ENCODE measurements at places on chromosomes 2 and 18. TPM values are rescaled to one million over a fixed set of nuclear protein-coding genes. Genes with fewer than 3 reads are reported as not detected.

DNA sequence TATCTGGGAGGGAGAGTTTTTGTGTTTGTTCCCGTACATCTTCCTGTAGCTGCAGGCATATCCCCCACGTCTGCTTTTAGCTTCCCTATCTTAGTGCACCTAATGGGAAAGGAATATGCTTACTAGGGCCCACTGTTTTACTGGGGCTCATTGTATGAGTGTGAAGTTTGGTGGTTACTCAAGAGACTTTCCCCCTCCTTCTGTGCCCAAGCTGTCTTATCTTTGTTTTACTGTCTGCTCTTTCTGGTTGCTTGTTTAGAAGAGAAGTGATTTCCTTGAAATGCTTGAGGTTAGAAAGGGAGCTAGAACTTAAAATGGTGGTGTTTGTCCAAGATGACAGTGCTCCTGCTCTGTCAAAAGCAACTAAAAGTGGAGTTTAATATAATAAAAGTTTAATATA, 7.3 kb downstream of the PTH2R start:
- DNase-seq: no peak

DNA sequence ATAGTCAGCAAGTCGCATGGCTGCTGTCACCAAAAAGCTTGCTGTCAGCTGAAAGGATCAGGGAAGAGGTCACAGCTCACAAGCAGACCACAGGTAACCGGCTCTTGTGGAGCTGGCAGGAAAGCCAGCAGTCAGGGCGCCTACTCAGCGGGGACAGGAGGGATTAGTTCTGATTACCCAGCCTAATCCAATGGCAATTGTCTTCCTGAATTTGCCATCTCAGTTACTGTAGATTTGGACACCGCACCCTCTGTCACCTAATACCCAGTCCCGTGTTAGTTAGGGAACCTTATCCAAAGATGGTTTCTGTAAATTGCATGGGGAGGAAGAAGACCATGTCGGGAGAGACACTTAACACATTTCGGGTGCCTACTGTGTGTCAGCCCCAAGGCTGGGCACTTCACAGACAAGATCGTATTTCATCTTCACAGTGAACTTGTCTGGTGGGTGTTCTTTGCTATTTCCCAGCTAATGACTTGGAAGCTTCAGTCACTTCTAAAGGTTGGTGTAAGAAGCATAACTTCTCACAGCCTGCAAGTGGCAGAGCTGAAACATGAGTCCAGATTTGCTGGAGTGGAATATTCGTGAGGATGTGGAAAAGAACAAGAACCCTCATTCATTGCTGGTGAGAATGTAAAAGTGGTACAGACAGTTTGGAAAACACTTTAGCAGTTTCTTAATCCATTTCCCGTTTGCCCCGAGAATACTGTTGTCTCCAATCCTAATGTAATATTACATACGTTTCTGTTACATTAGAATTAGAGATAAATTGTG, 9.9 kb downstream of the ALPK2 start:
- DNase-seq: no peak

GRCh38 chr2:218569661-218570500, 1.2 kb downstream of the CNOT9 start:
- no peak for DNase-seq

DNA sequence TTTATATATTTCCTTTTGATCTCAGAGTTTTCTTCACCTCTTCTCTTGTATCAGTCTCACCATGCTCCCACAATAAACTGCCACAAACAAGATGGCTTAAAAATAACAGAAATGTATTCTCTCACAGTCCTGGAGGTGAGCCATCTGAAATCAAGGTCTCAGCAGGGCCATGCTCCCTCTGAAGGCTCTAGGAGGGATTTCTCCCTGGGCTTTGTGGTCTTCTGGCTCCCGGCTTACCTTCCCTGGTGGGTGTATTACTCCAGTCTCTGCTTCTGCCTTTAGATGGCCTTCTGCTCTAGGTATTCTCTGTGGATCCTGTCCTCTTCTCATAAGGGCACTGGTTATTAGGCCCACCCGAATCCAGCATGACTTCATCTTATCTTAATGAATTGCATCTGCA, 994.7 kb upstream of the POU3F3 start:
- DNase-seq: no peak

GRCh38 chr2:140457483-140457882, 1673.3 kb downstream of the LRP1B start:
- no peak for DNase-seq

DNA sequence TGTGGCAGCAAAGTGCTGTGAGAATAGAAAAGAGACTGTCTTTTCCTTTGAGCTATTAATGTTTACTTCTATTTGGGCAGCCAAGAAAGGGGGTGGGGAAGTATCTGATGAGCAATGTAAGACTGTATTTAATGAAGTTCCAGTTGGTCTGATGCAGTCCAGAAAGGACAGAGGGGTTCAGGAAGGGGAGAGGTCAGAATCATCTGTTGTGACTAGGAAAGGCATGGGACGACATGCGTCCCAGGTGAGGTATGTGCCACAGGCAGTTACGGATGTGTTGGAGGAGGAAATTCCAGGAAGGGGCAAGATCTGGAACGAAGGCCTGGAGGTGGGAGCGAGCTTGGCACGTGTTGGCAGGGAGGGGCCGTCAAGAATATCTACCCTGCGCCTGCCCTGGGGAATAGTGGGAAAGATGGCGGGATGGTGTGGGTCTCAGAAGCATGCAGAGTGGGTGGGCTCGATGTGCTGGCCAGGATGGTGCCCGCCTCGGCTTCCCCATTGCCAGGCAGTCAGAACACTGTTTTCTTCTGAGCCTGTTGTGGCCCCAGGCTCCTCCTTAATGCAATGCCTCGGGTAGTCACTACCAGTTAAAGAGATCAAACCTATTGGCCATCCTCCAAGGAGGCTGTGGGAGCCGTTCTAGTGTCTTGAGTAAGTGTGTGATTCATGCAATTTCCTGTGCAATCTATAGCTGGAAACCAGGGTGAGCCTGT, 57.8 kb upstream of the TXNDC2 start:
- DNase-seq: peak; percentile 35

DNA sequence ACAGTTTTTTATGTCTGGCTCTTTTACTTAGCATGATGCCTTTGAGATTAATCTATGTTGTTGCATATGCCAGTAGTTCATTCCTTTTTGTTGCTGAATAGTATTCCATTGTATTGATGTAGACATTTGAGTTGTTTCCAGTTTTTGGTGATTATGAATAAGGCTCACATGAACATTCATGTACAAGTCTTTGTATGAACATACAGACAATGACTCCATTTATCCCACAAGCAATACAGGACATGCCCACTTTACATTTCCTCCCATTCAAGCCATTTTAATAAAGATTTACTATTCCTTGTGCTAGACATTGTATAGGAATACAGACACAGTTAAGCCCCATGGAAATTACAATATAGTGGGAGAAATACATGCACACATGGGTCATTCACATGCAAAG, 118.0 kb downstream of the TRIM43 start:
- no peak for DNase-seq

- DNase-seq: no peak
Measured at GRCh38 chr18:76707534-76707933, 114.8 kb upstream of the ZNF236 start.

GRCh38 chr2:202038471-202039277, 5.0 kb downstream of the FZD7 start:
- no peak for DNase-seq

DNA sequence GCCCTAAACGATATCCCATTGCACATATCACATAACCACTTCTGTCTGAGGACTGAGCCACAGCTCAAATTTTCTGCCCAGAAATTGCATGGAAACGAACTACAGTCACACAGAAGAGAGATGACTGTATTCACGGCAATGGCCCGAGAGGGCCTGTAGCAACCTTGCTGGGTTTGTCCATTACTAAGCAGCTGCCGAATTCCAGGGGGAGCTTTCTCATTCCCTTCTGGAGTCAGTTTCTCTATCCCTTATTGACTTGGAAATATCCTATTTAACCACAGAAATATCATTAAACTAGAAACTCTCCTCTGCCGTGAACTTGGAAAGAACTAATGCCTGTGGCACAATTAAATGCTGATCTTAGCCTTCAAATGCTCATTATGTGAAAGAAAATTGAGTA, 183.9 kb downstream of the DNER start:
- no peak for DNase-seq

DNA sequence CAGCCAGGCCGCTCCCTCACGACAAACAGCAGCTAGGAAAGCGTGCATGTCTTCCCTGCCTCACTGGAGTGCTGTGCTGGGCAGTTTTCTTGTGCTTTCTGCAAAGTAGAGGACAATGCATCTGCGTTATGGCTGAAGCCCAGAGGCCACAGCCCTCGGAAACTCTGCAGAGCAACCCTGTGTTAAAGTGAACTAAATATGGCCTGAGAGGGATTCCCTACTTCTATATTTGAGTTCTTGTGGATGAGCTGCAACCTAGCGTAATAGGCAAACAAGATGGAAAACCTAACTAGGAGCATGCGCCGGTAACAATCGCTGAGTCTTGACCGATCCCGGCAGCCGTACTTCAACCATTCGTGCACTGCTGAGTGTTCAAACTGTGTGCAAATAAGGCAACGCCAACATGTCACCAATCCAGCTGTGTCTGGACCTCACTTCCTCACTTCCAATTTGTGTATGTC, 471.9 kb upstream of the HS6ST1 start:
- no peak for DNase-seq

DNA sequence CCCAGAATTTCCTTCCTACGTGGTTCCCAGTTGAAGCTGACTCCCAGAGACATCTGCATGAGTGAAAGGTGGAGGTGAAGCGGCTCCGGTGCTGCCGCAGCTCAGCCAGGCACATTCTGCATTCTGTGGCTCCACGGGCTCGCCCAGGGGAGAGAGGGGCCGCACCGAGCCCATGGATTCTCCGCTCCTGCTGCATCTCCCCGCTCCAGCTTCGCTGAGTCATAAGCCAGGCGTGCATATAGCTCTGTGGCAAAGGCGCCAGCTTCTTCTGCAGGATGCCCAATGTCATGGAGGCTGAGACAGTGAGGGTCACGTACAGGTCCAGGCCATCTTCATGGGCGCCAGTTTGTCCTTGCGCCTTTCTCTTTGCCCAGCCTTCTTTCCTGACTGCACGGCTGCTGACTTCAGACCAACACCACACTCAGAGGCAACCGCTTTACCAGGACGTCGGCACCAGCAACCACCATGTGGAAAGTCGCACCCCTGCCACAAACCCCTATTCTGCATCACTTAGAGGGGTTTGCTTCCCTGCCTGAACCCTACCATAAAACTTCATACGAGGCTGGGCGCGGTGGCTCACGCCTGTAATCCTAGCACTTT, 215.7 kb downstream of the MGAT5 start:
- DNase-seq: no peak

DNA sequence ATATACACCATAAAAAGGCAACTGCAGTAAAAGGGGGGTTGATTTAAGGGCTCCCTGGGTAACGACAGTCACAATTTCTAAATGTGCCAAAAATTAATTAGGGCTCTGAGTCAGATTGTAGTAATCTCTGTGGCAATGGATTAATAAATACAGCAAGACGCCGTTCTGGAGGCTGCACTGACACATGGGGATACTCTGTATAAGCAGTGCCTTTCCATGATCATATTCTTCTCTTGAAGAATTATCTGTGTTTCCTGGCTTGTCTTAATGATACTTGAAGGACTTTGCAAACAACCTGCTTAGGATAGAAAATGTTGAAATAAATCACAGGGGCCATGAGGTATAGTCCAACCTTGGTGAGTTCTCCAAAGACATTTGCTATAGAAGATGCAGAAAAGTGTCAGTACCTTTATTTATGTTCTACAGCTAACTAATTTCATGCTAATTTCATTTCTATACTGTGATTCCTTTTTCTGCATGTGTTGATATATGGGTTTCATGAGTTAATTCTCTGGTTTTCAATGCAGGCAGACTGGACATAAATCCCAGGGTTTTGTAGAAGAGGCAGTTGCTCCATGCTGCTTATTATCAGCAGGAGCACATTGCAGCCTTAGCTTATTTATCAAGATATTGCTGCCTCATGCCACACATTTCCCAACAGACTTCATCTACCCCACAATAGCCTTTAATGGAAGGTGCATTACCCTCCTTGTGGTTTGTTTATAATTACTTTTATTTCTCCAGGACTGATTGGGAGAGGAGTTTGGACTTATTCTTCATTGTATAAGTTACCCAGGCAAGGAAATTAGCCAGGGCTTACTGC, 54.8 kb downstream of the HNMT start:
- no peak for DNase-seq

DNA sequence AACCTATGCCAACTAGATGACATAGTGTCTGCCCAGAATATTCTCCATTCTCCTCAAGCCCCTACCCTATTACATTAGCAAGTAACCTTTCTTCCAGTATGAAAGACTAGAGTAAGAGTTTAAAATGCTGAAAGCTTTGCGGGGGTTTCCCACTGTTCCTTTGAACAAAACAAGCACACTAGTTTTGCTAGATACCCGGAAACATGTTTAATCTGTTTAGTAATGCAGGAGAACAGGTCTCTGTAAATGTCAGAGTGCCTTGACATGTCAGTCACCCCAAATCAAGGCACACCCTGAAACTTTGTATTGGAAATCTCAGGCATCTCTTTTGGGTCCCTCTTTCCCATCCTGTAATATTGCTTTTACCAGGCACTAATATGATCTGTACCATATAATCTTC, 11.6 kb downstream of the GALNT5 start:
- DNase-seq: no peak

GRCh38 chr2:150204451-150204850, 283.0 kb downstream of the RND3 start:
- no peak for DNase-seq

DNA sequence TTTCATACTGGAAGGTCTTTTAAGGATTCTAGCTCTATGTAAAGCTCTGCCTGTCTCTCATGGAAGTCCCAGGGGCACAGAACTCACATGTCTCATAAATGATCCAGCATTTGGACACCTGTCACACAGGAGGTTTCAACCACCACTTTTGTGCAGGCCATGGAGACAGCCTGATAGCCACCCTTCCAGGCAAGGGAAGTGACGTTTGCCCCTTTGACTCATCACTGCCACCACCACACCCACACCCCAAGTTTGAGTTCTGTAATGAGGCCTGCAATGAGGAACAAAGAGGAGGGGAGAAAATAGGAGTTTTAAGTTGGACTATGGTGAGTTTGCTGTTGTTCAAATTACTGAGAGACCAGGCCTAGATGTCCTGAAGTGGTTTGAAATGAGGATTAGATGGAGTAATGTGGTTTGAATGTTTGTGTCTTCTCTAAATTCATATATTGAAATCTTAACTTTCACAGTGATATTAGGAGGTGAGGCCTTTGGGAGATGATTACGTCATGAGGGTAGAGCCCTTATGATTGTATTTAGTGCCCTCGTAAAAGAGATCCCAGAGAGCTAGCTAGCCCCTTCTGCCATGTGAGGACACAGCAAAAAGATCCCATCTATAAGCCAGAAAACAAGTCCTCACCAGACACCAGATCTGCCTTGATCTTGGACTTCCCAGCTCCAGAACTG, 175.3 kb upstream of the EPHA4 start:
- DNase-seq: no peak

DNA sequence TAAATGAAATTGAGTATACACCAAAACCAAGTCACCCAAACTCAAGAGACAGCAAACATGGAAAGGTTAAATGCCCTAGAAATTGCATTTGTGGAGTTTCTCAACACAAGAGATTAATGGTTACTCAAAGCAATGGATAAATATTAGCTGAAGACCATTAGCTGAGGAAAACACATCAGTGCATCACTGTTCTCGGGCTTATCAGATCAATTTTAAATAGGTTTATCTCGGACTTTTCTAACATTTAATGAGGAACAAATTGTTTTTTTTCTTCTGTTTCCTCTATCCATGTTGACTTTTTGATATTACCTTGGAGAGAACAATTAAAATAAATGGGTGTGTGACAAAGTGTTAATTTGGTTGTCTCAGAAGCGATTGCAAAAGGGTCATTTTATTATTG, 105.4 kb upstream of the PIK3C3 start:
- no peak for DNase-seq

- DNase-seq: no peak
Measured at GRCh38 chr2:191710411-191710900, 32.5 kb downstream of the NABP1 start.

SH3RF3 gene
- total RNA-seq: 3.0 TPM

Measured in mucosa of descending colon (tissue), 3 donors.